Stimulated activated CD4-positive, alpha-beta T cell treated with anti-CD3 and anti-CD28 coated beads, Interleukin-1b, Interleukin-23, amount 100 ng/mL, for 1 hour (primary cell): ENCODE measurements at places on chromosomes 11 and 22.

- DNase-seq = peak; percentile 33
Observed at GRCh38 chr22:38504731-38505540, 1.2 kb downstream of the DDX17 start.

DNA sequence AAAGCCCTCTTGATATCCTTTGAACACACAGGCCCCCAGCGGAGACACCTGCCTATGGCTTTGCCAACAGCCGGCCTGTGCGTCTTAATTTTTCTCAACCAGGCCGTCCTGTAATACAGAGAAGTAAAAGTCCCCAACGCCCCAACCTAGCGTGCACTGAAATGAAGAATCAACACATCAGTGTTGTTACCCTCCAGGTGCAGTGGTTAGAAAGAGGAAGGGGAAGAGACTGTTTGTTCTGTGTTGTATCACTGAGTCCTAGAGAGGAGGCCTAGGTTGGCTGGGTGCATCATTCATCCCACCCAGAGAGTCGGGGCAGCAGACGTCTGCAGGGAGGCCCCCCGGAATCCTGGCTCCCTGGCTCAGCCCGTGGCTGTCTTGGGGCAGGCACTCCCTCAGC is 25.7 kb downstream of the SGSM1 start:
- no peak for DNase-seq

GRCh38 chr22:25970374-25970911 is 198.8 kb upstream of the SEZ6L start:
- no peak for DNase-seq

GRCh38 chr11:1381793-1382425 is 7.8 kb upstream of the BRSK2 start:
- no peak for DNase-seq

DNA sequence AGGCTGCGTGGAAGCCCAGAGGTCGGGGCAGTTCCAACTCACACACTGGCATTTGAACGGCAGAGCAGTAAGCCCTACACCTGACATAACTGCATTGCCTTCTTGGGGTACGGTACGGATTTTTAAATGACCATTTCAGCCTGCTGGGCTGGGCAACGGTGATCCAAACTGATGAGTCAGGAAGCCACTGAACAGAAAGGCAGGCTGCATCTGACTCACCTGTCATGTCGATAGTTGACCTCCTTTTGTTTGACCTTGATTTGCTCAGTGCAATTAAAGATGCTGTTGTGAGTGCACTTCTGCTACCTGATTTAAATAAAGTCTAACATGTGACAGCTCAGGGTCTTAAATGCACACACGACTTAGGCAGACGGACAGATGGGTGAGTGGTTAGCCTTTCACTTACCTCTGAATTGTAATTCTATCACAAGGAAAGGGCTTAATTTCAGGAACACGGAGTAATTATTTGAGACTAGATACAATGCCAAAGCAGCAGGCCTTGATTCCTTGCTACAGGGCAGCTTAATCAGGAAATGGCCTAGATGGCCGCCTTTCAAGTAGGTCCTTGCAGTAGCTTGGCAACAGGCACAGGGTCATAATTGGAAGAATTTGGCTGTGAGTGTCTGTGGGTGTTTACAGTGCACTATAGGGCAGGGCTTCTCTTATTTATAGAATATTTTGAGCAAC is 52.2 kb downstream of the BMAL1 start:
- DNase-seq = no peak

DNA sequence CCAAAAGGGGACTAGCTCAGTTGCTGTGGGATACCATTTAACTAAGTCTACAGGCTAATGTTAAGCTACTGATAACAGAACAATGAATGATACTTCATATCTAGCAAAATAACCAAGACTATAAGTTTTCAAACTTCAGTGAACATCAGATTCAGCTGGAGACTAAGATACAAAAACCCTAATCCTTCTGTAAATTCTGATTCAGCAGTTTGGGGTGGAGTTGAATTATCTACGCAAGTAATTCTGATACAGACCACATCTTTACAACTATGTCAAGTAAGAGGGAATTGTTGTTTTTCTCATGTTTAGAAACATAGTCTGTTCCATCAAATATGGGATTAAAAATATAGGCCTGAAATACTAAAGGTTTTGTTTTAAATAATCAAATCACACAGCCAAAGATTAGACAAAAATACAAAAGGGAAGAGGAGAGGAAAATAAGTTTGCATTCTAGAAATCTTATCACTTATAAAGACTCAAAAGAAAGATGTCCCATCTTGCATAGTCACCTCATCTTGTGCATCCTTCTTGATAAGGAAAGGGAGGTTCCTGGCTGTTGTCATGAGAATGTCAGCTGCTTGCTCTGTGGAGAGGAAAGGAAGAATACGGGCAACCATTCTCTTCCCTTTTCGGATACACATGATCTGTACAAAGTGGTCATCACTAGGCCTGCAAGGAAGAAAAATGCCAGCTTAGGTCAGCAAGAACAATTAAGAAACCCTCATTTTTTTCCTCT is 21.4 kb downstream of the PATL1 start:
- no peak for DNase-seq

DNA sequence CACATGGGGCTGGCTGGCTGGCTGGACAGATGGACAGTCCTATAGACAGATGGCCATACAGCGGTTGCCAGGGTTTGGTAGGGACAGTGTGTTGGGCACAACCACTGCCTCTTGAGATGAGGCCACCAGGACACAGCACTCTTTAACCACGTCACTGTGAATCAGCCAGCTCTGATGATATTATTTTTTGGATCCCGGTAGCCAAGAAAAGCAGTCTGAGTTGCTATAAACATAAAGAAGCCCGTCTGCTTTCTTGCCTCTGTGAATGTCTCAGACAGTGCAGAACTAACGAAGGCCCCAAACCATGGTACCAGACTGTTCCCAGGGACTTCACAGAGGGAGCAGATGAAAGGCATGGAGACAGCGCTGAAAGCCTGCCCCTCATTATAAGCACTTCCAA is 115.9 kb upstream of the CSNK2A3 start:
- no peak for DNase-seq

DNA sequence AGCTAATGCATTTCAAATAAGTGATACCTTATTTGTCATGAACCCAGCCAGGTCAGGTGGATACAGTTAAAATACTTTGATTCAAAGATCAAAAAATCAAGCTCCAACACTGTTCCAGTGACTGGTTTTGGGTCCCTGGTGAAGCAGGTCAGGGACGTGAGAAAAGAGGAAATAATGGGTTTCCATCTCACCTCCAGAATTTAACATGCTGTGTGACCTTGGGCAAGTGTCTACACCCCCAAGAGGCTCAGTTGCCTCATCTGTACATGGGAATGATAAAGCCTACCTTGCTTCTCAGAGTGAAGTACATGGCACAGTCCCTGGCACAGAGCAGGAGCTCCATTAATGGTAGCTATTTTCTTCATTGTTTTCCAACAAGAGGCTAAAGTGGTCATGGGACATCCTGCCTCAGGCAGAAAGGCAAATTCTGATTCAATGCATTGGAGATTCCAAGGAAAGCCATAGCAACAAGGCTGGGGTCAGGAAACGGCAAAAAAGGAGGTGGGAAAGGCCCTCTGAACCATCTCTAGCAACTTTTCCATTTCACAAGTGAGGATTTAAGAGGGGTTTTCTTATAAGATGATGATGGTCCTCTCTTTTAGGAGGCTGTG is 108.5 kb downstream of the CSNK2A3 start:
- no peak for DNase-seq

DNA sequence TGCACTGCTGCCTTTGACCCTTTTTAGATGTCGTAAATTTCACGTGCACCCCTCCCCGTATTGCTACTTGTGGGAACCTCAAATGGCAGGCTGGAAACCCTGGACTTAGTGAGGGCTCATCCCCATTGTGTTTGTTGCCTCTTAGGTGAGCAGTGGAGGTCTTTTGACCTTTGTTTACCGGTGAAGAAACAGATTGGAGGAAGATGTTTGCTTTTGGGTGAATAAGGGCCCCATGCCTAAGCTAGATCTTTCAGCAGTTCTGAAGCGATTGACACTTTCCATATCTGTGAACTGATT is 782 bp downstream of the SMARCB1 start:
- no peak for DNase-seq

DNA sequence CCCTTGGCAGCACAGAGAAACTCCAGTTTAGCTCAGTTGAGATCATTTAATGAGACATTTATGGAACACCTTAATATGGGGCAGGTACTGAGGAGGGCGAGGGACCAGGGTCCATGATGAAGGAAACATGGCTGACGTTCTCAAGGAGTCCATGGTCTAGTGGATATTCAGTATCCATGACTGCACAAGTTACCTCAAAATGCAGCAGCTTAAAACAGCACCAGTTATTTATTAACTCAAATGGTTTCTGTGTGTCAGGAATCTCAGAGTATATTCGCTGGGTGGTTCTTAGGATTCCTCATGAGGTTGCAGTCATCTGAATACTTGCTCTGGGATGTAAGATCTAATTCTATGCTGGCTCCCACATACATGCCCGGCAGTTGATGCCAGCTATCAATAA is 346.8 kb downstream of the LARGE1 start:
- no peak for DNase-seq

- no peak for DNase-seq
Observed at GRCh38 chr22:36341640-36342041, 46.1 kb downstream of the MYH9 start.
